ENCODE measurements at places on chromosomes 6 and 20. TPM values are rescaled to one million over a fixed set of nuclear protein-coding genes. Genes with fewer than 3 reads are reported as not detected.

DNA sequence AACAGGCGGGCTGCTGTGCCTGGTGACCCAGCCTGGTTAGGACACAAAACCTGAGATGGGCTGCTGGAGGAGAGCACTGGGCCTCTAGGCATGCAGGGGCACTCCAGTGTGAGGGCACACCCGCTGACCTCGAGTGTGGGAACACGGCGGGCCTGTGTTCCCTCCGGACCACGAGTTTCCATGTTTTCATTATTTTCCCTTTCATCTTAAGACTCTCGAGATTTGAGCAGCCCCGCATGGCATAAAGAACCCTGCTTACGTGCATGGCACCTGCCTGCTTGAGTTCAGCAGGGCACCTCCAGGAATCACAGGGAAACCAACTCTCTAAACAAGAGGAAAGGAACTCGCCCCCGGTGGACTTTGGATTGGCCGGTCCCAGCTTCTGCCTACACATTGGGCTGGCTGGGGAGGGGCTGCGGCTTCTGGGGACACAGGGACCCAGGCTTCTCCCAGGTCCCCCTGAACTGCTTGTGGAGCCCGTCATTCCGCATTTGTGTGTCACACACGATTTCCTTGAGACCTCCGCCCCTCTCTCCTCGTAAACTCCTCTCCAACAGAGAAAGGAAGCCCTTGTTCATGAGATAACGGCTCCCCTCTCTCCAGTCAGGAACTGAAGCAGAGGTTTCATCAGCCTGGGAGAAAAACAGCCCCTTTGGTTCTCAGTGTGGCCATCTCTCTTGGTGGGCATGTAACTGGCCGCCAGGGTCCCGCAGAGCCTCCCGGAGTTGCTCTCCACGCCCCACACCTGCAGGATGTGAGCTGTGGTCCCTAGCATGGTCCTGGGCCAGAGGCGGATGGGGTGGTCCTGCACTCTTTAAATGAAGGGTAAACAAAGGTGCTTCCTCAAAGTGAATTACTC lies 181.8 kb downstream of the TTLL2 start:
- DNase-seq: no peak

C6orf52 gene
- total RNA-seq: not detected

LY86 gene
- not detected for total RNA-seq

DNA sequence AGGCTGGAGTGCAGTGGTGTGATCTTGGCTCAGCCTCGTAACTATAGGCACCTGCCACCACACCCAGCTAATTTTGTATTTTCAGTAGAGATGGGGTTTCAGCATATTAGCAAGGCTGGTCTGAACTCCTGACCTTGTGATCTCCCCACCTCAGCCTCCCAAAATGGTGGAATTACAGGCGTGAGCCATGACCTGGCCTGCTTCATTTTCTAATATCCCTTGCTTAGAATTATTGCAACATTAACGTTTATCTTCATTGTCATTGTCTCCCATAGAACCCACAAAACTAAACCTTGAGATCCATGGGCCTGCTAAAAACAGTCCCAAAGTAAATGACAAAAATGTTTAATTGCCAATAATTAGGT lies 6.1 kb downstream of the EEF1A1 start:
- no peak for DNase-seq

DNA sequence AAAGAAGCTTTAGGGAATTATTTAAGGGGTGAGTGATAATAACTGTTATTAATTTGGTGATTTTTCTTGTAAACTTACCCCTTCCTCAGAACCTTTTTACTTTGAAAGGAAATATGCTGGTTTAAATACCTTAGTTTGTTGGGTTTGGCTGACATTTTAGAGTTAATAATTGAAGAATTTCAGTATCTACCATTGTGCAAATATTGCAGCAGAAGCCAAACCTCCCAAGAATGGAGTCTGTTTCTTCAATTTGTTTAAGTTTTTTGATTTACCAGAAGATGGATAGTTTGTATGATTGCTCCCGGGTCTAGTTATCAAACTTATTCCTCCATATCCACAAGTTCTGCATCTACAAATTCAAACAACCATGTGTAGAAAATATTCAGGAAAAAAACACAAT lies 77.1 kb downstream of the ATRN start:
- no peak for DNase-seq

GUCA1A gene
- total RNA-seq: not detected

DNA sequence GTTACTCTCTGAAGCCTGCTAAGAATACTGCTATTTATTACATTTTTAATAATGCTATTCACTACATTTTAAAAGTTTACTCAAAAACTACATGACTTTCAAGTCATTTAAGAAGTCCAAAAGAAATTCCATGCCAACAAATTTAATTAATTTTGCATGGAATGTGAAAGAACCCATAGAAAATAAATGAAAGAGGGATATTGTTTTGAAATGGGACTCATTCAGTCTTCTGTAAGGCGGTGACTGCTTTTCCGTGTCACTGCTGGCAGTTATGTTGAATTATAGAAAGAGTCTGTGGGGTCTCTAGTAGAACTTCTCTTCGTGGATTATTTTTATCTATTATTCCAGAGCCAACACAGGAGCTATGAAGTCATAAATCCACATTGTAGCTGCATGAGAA lies 211.2 kb downstream of the LAMA2 start:
- no peak for DNase-seq

GRCh38 chr20:11522366-11522741 lies 395.3 kb upstream of the BTBD3 start:
- DNase-seq: no peak

GTPBP2 gene
- total RNA-seq: 47.7 TPM

- no peak for DNase-seq
These were observed 25.1 kb downstream of the PIGT start for GRCh38 chr20:45440891-45441685.

TRIM15 gene
- total RNA-seq: not detected

XPO5 gene
- 30.5 TPM for total RNA-seq

Measured in HFFc6 (cell line).